Activated CD4-positive, alpha-beta T cell treated with anti-CD3 and anti-CD28 coated beads for 36 hours (primary cell): ENCODE measurements at places on chromosomes 11 and 22. TPM values are rescaled to one million over a fixed set of nuclear protein-coding genes. Genes with fewer than 3 reads are reported as not detected.

Gene SCGB1C1
- total RNA-seq = not detected

Gene NXPE4
- total RNA-seq = not detected

Gene OR5D16
- not detected for total RNA-seq

Gene OR51B2
- not detected for total RNA-seq

Gene BACE1
- total RNA-seq = 1.0 TPM

Gene GUCY1A2
- total RNA-seq = not detected

Gene POU2AF3
- total RNA-seq = not detected

Gene SCGB1D1
- total RNA-seq = not detected

Gene P2RY6
- not detected for total RNA-seq

Gene LMO2
- total RNA-seq = not detected

Gene DNAJB7
- total RNA-seq = not detected

Gene GGT5
- not detected for total RNA-seq

GRCh38 chr11:70129051-70129592, 51.0 kb downstream of the ANO1 start:
- DNase-seq = no peak

- DNase-seq = no peak
Observed at GRCh38 chr22:46590334-46590733, 29.9 kb upstream of the GRAMD4 start.

- no peak for DNase-seq
Observed at GRCh38 chr11:114350022-114350421, 50.3 kb downstream of the C11orf71 start.

- DNase-seq = no peak
Observed at GRCh38 chr22:19495562-19496323, 16.0 kb downstream of the CDC45 start.

DNA sequence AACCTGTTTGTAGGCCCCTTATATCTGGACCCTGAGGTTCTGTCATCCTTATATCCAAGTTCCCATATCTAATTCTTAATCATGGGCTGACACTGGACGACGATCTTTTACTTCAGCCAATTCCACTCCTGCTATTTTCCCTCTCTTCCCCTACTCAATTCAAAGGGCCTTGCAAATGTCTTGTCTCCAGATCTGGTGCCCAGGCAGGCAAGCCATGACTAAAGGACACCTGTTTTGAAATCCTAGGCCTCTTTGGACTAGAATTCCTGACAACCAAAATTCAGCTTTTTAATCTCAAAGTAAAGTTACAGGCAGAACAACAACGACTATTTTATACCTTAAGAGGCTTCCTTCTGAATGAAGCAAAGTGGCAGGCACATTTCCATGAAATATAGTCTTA, 963.4 kb downstream of the DLG2 start:
- no peak for DNase-seq

DNA sequence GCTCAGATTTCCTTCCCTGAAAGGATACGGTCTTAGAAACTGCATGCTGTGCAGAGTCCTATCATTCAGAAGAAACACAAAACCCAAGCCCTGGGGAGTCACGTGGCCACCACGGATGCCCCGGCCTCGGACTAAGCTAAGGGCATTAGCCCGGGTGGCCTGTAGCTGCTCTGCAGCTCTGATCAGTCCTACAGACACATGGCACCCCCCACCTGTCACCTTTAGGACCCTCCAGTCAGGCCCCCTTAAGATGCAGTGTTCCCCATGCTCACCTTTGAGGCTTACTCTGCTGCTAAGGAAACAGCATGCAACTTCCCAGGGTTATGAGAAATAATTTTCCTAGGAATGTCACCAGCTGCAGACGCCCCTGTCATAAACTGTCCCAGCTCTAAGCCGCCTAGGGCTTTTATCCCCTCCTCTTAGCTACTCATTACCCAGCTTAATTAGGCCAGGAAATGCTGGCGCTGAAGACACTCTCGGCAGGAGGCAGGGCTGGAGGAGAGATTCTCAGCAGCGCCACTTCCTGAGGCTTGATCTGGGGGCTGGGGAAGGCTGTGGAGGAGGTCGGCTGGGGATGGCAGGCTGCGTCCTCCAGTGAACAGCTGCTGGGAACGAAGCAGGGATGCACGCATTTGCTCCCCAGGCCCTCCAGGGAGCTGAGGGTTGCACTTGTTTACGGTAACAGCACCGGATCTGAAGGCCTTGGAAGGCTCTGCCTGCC, 47.2 kb upstream of the ADA2 start:
- peak; percentile 25 for DNase-seq

GRCh38 chr11:60891103-60891741, 15.2 kb downstream of the PRPF19 start:
- DNase-seq = no peak

DNA sequence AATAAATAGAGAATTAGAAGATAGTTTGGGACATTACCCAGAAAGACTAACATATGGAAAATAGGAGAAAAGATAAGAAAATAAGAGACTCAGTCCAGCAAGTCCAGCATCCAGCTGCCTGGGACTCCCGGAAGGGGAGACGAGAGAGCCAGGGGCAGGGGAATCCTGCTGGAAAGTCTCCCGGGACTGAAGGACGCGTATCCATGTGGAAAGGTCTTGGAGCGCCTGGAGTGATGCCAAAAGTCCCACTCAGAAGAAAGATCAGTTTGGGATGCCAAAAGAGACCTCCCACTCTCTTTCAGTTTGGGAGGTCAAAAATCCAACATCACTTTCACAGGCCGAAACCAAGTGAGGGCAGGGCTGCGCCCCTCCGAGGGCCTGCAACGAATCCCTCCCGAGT, 30.7 kb downstream of the LRFN4 start:
- DNase-seq = no peak

- no peak for DNase-seq
Observed at GRCh38 chr11:17452668-17453067, 24.0 kb downstream of the ABCC8 start.

DNA sequence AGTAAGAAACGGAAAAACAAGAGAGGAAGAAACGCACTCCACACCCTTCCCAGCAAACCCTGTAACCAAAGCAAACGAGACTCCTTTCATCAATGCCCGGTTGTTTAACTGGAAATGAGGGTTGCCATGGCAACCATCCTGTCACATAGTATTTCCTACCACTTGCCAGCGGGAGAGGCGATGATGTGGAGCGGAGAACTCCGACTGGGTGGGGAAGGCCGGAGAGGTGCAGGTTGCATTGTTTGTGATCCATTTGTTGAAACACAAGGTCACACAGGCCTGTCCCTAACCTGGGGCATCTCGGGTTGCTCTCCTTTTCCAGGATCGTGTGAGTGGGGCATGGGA, 609.9 kb downstream of the BUD13 start:
- DNase-seq = no peak

DNA sequence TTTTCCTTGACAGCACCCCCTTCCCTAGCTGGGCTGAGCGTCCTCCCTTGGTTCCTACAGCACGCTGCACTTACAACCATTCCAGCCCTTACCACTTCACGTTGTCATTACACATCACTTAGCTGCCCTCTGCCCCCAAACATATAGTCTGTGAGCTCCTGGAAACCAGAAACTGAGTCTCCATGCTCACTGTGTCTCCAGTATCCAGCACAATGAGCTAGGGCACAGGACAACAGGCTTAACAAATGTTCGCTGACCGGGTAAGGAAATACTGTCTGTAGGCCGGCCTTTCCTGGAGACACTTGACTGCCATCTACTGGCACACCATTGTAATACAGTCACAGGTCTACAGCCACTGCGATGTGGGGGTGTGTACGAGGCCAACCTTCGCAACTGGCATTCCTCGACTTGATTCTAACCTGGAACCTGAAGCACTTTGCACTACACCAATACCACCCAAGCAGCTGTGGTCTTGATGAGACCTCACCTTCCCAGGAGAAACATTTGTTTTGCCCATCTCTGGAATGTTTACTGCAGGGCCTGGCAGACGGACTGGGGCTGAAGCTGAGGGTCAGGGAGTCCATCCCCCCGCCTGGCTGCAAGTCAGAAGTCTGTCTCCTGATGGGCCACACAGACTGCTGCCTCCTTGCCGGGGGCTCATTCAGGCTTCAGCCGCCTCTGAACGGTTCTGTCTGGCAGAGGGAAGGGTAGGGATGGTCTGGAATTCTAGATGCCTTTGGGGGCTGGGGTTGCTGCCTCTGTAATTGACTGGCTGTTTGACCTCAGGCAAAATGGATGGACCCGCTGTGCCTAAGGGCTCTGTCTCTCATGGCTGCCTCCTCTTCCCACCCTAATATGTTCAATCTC, 72.0 kb downstream of the SYN3 start:
- DNase-seq = peak; percentile 70

DNA sequence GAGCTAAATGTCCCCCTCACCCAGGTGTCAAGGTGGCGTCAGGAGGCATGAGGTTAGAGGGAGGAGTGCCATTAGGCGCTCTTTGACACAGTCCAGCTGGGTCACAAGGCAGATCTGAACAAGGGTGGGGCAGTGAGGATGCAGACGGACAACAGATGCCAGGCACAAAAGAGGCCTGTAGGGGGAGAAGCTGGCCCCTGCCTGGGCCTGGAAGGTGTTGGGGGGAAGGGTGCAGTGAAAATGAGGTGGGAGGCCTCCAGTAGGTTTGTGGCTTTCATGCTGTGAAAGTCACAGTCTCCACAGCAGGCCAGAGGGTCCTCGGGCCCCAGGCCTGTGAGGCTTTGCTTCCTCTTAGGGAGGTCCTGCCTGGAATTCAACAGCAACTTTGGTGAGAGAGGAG, 85.0 kb upstream of the PLET1 start:
- DNase-seq = no peak

- DNase-seq = peak; percentile 2
Observed at GRCh38 chr22:46033256-46034200, 56.6 kb upstream of the WNT7B start.

DNA sequence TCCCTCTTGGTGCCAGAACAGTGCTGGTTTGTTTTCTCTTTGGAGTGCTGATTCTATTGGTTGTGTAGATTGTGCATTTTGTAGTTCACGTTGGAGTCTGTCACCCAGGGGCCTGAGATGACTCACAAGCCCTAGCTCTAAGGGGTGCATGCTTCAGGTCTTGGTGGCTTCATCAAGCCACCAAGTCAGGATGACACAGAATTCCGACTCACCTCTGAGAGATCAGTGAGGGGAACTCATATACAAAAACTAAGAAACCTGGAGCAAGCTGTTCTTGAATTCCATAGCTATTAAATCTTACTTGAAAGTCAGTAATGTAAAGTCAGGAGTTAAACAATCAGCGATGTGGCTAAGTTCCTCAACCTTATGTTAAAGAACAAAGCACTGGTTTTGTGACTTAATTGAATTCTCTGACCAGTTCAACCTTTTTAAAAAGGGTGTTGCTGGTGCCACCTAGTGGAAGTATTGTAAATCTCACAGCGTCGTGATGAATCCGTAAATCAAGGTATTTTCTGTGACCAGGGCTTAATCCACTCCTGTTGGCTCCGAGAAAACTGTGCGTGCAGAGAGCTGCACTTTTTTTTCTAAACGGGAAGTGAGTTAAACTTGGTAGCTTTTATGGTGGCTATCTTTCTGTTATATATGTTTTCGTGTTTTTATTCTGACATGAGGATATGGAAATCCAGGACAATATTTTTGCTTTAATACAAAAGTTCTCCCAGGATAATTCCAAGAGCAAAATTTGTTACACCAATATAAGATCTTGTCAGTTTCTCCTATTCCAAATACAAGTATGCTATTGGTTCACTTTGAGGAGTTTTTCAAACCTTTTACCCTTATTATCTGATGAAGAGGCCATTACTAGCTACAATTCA, 14.6 kb downstream of the MMP13 start:
- DNase-seq = peak; percentile 49

GRCh38 chr11:47369676-47370075, 8.7 kb downstream of the SPI1 start:
- peak; percentile 60 for DNase-seq

DNA sequence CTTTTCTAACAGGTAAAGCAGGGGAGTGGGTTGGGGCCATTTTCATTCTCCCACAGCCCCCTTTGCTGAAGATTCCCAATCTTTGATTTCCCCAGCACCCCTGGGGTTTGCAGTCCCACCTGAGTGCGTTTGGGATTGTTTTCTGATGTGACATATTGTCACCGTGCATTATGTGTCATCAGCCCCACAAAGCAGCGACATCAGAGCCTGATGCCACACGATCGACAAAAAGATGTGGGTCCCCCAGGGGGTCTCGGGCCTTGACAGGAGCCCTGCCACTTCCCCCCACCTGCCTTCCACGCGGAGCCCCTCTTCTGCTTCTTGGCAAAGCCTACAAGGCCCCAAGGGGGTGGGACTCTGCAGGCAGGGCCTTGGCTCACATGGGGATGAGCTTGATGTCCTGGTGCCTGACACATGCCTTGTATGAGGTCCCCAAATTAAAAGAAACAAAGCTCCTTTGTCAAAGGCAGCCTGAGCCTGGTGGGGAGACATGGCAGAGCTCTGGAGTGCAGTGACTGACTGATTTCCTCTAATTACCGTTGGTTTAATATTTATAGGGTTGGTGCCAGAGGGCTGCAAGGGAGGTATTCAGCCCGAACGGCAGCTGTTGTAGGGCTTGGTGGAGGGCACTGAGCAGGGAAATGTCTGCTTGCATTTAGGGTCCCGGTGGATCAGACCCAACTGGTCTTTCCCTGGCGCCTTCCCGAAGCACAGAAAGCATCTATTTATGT, 149.2 kb downstream of the MIAT start:
- no peak for DNase-seq

- no peak for DNase-seq
Observed at GRCh38 chr11:8352876-8353505, 89.3 kb upstream of the LMO1 start.

GRCh38 chr22:50001388-50002231, 11.0 kb downstream of the IL17REL start:
- peak; percentile 4 for DNase-seq

DNA sequence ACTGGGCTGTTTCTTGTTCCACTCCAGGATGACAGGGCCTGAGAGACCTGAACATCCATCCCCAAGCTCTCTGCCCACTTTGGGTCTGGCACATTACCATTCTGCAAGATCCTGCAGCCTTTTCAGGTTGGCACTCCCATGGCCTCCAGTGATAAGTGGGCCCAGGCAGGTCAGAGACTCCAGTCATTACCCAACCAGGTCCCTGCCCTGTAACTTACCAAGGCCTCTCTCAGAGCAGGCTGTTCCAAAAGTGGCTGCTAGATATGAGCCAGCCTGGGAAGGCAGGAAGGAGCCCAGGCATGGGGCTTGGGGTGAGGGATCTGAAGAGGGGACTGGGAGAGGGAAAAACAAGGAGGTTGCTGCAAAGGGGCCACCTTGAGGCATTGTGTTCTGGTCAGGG, 35.9 kb downstream of the KCNQ1OT1 start:
- DNase-seq = no peak

DNA sequence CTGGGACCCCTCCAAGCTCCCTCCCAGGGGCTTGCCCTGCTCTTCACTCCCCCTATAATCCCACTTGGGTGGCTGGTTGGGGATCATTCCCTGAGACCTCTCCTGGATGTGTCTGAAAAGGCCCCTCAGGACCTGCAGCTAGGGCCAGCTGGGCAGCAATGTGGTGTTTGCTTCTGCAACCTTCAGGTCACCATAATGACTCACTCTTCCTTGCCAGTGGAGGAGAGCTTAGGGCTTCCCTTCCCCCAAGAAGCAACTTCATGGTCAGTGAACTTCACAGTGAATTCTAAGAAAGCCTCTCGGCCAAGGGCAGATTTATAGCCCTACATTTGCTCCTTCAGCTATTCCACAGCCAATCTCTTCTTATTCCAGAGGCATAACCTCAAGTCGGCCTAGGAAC, 45.1 kb upstream of the TSPAN18 start:
- DNase-seq = no peak
